ENCODE measurements at places on chromosomes 1 and 21.

DNA sequence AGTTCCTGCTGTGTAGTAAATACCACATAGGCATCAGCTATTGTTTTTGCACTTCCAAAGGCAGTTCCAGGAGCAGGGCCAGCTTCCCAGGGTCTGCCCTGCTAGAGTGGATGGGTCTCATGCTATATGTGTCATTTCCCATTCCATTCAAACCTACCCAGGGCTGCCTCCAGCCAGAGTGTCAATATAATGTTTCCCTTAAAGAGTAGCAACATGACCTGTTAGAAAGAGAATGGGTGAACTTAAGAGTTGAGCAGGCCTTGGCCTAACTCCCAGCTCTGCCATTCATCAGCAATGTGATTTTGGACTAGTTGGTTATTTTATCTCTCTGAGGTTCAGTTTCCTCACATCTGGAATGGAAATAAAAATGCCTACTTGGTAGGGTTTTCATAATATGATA is 44.9 kb downstream of the RAB3B start:
- no peak for DNase-seq

DNA sequence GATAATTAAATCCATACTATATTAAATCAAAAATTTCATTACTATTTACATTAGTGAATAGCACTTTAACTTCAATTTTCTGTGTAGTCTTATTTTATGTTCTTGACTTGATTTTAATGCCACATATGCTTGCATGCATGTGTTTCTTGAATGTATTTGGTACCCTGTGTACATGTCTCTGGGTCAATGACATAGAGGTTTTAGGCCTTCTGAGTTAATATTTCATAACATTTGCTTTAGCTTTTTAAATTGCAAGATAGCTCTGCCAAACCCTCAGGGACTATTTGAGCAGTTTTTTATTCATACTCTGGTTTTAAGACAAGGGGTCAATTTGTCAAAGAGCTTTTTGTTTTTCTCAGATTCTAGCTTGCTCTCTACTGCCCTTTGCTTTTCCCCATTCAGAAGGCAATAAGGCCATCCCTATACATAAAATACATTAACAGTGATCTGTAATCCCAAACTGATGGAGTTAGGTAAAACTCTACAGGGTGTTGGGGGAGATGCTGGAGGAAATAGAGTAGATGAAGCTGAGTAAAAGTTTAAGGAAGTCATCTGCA is 5.0 kb downstream of the MLLT11 start:
- DNase-seq: no peak

- DNase-seq: no peak
Measured at GRCh38 chr21:35651196-35651595, 409.1 kb downstream of the SETD4 start.

- no peak for DNase-seq
Measured at GRCh38 chr21:46111857-46112724, 14.2 kb downstream of the COL6A2 start.

DNA sequence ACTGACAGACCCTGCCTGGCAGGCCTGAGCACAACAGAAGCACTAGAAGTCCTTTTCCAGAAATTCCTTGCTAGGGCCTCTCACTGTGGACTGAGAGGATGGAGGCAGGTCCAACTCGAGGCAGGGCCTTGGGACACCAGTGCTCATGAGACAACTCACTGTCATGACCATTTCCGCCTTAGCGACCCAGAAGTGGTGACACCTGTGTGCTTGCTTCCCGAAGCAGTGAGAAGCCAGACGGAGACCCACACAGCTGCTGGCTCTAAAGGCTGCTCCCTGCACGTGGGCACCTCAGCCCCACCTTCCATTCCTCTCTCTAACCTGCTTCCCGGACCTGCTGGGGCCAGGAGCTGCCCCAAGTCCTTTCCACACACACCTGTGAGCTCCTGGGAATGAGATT is 33.0 kb downstream of the KCNC4 start:
- DNase-seq: peak; percentile 19

- DNase-seq: no peak
Measured at GRCh38 chr1:86104606-86105532, 51.7 kb downstream of the COL24A1 start.

GRCh38 chr1:234393190-234393589 is 19.9 kb downstream of the COA6 start:
- no peak for DNase-seq

- no peak for DNase-seq
Measured at GRCh38 chr1:85607921-85608265, 27.3 kb downstream of the CCN1 start.

DNA sequence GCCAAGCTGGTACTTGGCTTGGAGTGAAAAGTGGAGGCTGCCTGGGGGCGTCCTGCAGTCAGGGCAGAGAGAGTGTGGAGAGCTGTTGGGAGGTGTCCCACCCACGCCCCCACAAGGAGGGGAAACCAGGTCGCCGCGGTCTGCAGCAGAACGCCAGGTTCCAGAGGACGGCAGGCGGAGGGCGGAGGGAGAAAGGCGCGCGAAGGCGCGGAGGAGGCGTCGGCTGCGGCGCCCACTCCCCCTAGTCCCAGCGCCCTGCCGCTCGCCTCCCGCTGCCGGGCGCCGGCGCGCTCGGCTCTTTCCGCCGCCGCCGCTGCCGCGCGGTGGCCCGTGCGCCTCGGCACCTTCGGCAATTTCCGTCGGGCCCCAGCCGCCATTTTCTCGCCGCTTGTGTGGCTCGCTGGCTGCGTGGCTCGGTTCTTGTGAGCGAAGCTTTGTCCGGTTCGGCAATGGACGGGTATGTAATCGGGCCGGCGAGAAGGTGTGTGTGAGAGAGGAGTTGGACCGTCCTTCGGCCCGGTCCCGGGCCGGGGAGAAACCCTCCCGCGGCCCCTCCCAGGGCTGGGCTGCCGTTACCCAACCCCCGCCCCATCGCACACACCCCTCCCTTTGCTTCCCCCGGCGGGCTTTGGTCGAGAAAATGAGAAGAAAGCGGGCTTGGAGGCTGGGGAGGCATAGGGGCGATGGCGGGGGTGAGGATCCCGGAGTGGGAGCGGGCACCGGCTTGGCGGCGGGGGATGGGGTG is at the start of gene PTBP2:
Gene PTBP2 (plus strand): TSS at position 369 of the 745 bp plus-strand sequence. CDS start 81 bp downstream, at position 450.
- peak; percentile 88 for DNase-seq

DNA sequence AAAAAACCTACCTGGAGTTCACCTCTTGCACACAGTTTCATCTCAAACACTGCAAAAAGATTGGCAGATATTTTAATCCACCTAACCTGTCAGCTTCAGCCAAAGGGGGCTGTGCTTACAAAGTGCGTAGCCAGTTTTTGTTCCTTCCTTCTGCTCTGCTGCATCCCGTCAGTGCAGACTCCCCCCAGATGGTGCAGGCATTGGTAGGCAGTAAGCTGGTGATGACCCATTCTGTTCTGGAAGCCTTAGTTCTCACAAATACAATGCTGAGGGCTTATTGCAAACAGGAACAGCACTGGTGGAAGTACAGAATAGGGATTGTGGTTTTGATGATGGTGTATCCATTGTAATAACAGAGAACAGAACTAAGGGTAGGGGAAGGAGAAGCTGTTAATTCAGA is 239.5 kb downstream of the RYR2 start:
- DNase-seq: no peak

DNA sequence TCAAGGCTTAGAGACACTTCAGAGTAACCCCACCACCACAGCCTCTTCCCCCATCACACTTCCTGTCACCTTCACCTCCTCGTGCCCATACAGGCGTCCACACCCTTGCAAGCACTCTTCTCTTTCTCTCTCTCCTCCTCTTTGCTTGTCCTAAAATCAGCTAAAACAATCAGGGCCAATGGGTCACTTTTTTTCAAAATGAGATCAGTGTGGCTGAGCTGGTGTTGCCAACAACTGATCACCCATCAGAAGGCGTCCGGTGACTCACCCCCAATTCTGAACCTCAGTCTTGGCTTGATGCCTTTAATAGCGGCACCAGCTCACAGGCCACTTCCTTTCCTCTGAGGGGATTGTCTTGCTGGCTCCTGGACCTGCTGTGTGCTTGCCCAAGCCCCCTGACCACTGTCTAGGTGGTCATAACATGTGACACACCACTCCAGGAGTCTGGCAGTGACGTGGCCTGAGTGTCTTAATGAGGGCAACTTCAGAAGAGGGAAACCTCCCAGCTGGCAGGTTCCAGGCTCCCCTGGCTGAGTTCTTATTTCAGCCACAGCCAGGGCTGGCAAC is 1.6 kb downstream of the DRAXIN start:
- no peak for DNase-seq

GRCh38 chr1:61160526-61160925 is 78.2 kb downstream of the NFIA start:
- no peak for DNase-seq

GRCh38 chr21:21001591-21002100 is 3.4 kb downstream of the NCAM2 start:
- no peak for DNase-seq

DNA sequence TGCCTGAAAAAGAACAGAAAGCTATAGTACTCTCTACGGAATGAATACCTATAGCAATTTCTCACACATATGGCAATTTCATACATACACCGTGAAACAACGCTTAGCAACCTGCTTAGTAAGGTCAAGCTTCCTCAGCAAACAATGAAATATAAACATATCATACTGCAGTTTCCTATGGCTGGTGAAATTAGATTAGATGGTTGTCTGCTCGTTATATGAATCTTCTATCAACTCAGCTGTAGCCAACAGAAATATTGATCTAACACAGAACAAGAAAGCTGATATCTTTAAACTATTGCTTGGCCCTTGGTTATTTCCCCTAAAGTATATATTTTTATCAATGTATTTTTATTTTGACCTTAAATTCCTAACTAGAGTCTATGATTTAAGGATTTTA is 187.8 kb downstream of the SLC44A5 start:
- DNase-seq: no peak

DNA sequence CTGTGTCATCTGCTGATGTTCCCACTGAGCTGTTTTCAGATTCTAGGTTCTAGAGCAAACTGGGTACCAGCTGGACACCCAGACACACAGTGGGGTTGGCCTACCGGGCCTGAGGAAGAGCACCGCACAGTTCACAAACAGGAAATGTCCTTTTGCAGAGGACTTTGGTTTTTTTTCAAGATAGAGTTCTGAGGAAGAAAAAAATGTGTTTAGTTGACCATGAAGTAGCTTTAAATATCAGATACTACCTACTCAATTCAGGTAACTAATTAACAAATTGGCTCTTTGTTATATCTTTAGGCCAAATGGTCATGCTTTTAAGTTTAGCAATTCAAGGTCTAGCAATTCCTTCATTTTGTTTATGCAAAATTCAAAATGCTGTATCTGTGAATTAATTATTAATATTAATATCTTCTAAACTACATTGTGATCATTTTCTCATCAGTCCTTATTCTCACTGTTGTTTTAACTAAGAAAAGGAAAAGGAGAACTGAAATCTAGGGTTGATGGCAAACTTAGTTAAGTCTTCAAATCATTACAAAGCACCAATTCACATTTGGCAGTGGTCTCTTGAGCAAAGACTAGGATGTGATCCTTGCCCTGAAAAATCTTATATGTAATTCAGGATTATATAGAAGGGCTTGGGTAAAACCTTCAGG is 17.2 kb upstream of the NCF2 start:
- peak; percentile 44 for DNase-seq

DNA sequence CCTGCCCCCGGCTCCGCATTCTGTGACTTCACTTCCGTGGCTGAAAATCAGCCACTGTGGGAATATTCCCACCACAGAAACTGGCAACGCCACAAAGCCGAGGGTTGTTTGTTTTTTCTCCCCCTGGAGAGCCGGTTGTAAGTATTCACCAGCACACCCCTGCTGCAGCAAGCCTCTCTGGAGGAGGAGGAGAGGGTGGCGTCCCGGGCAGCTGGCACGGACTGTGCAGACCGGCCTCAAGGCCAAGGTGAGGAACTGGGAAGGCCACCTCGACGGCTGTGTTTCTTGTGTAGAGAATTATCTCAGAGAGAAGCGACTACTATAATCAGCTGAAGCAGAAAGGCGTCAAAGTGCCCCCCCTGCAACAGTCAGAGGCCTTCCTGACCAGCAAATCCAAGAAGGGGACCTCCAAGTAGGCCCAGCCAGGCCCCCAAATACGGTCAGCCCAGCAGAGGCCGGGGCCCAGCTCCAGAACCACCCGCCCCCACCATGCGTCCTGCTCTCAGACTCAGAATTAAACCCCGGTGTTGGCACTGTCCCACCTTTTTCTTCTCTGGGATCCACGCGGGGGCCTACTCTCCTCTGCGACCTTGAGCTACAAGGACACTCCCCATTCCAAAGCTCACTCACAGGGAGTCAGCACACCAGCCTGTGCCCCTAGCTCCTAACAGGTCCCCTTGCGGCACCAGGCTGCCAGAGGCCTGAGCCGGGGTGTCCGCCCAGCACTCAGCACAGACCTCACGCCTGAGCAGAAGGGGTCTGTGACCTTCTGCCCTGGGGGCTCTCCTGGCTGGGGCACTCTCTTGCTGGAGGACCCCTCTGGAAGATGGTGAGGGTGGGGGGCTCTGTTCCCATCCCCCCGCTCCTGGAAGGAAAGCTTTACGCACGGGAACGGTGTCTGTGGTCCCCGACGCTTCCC is 1.2 kb upstream of the SMIM1 start:
- no peak for DNase-seq

- DNase-seq: no peak
Measured at GRCh38 chr1:33973799-33974545, 110.1 kb downstream of the HMGB4 start.

DNA sequence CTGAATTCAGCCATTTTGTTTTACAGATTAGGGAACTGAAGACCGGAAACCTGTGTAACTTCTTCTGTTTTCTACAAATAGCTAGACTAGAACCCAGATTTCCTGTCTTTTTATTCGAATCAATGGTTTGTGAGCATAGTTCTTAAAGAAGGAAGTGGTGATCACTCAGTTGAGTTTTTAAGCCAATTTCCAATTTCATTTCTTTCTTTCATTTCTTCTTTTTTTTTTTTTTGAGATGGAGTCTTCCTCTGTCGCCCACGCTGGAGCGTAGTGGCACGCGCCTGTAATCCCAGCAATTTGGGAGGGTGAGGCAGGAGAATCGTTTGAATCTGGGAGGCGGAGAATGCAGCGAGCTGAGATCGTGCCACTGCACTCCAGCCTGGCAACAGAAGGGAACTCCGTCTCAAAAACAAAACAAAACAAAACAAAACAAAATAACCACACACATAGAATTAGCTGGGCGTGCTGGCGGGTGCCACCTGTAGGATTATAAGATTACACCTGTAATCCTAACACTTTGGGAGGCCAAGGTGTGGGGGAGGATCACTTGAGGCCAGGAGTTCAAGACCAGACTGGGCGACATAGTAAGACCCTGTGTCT is 3.0 kb upstream of the MDM4 start:
- DNase-seq: peak; percentile 86

GRCh38 chr1:45326627-45327623 is at the start of gene HPDL:
Gene HPDL (plus strand): TSS chr1:45326895. CDS start chr1:45327149, 254 bp downstream.
- peak; percentile 87 for DNase-seq

DNA sequence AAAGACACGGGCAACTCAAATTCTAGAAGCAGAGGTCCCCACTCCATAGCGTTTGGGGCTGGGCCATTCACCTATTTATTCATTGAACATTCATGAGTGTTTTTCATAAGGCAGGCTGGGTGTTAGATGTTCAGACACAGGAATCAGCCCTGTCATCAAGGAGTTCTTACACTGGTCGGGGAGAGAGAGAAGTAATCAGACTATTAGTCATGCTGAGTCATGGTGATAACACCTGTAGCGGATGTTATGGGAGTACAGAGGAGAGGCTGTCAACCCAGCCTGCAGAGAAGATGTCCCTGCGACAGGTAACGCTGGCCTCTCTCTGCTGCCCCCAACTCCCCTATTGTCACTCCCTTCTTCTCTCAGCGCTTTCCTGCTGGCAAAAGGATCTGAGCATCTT is 17.2 kb downstream of the LY9 start:
- no peak for DNase-seq

Data from GM06990 (cell line).